ENCODE measurements at places on chromosomes 7 and 10. TPM values are rescaled to one million over a fixed set of nuclear protein-coding genes. Genes with fewer than 3 reads are reported as not detected.

GRCh38 chr7:2029211-2029905 is 203.4 kb downstream of the MAD1L1 start:
- no peak for ATAC-seq

DNA sequence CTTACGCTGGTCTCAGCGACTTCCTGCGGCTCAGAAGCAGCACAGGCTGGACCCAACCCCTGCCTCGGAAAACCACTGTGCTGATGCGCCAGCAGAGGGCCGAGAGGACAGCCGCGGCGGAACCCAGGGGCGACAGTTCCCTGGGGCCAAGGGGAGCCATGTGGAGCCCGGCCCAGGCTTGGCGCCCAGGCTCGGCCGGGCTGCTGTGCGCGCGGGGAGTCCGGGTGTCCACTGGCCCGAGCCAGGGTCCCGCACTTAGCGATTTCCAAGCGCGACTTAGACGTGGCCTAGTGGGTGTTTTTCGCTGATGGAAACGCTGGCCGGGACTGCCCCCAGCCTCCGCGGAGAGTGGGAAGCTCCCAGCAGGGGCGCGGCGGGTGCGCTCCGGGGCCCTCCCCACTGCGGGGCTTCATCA is 18.6 kb upstream of the ZNF32 start:
- peak; percentile 30 for ATAC-seq

- peak; percentile 50 for ATAC-seq
These were observed 59.9 kb downstream of the BMPER start for GRCh38 chr7:33965183-33965744.

DNA sequence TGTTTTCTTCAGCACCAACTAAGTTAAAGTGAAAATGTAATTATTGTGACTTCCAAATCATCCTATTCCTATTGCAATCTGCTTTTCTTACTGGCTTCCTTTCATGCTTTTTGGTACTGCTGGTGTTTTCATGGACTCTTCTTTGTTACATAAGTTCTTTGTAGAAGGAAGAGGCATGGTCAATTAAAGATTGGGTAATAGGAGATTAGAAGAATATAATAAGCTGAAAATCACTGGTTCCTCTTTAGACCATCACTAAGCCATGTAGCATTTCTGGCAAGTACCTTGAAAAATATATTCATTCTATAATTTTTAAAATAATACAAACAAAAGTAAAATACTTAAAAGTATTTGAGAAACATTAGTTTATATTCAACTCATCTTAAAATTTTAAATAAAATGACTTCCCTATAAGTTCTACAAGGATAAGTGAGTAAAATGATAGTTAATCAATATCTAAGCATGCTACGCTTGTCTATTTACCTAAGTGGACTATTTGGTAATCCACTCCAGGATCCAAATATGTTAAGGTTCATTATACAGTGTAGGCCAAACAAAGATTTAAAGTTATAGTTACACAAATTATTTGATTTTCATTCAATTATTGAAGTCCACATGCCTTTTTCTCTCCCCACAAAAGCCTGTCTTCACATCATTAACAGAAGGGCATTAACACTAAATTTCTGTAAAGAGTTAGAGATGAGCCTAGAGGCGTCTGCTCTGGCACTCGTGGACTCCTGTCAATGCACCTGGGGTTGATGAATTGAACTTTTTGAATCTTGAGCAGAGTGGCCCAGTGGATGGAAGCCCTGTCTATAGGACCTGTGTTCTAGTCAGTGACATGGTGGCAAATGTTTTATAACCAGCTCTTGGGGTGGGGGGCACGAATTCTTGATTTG is 408.1 kb downstream of the INHBA start:
- ATAC-seq: no peak

- no peak for ATAC-seq
These were observed 9.9 kb downstream of the JAZF1 start for GRCh38 chr7:28170701-28171100.

- no peak for ATAC-seq
These were observed 105.6 kb upstream of the HABP2 start for GRCh38 chr10:113447278-113447677.

DNA sequence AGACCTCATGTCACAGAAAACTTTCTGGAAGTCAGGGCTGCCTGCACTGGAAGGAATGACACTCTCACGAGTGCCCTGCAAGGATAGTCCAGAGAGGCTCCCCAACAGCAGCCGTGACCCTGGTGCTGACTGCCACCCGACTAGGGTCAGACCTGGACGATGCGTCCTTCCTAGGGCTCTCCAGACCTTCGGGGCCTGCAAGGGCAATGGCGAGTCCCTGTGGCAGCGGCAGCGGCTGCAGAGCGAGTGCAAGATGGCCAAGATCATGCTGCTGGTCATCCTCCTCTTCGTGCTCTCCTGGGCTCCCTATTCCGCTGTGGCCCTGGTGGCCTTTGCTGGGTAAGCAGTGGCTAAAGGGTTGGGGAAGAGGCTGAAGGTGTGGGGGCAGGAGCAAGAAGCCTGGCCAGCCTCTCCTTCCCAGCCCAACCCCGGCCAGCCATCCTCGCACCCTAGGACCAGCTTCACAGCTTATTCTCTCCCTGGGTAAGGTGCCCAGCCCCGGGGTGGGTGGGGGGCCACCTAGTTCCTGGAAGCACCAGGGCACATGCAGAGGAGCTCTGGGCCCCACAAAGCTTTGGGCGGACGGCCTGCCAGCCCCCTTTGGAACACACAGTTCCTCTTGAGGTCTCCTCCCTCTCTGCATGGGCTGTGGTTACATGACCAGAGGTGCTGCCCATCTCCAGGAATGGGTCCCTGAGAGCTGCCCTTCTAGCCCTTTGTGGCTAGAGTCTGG is 5.5 kb downstream of the OPN4 start:
- ATAC-seq: no peak

DNA sequence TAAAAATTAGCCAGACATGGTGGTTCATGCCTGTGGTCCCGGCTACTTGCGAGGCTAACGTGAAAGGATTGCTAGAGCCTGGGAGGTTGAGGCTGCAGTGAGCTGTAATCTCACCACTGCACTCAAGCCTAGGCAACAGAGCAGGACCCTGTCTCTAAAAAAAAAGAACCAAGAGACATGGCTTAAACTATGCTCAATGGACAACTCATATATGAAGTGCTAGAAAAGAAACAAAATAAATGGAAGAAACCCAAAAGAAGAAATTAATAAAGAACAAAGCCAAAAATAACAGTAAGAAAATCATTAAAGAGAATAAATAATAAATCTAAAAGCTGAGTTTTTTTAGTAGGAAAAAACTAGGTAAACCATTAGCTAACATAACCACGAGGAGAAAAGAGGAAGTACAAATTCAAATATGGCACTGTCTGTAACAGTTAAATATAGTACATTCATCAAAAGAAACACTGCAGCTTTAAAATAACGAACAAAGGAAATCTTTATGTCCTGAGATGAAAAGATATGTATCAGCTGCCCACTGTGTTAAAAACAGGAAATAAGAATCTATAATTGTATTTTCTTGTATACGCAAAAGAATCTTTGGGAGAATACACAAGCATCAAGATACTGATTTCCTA is 48.7 kb downstream of the UPF2 start:
- ATAC-seq: no peak

DNA sequence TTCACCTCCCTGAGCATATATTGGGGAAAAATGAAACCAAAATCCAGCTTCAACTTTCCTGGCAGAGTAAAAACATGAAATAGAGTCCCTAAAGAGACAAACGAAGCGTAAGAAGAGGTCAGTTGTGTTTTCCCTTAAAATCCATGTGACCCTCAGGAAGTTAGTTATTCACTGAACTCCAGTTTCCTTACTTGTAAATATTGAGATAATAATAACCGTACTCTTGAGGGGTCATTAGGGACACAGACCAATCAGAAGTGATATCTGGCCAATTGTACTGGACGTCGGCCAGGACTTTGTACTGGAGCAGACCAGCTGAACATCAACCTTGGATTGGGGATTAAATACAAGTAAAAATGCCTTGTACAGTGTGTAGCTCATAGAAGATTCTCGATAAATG is 167.0 kb downstream of the GATA3 start:
- no peak for ATAC-seq

DNA sequence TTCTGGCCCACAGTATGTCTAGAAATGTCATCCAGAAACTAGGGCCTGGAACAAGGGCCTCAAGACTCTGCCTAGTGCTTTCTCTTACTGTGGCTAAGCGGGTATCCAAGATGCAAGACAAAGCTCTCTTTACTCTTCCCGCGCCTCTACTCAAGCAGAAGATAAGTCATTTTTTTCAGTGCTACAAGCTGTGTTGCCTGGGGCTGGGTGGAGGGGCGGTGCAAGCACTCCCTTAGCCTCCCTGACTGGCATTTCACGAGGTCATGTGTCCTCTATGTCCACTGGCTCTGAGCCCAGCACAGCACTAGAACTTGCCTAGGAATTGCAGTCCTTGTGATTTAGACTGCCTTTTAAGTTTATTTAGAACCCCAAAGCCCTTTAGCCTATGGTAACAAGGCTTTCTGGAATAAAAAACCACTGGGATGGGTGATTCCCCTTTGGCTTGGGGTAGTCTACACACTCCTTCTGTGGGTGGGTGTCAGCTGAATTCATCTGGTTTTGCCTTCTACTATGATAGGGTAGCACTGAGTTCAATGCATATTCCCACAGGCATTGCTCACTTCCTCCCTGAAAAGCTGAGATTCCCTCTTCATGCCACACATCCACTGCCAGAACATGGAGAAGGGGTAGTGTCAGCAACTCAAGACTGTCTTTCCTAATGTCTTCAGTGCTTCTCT is 371.8 kb upstream of the KCND2 start:
- no peak for ATAC-seq

DNA sequence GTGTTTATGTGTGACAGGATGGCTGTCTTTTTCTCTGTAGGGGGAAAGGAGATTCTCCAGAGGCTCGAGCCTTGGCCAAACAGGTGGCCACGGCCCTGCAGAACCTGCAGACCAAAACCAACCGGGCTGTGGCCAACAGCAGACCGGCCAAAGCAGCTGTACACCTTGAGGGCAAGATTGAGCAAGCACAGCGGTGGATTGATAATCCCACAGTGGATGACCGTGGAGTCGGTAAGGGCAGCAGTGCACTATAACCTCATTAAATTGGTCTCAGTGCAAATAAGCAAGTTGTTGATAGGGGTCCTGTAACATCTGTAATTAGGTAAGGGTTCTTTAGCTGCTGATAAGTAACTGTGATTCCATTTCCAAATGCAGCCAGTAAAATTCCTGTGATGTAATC is 56.4 kb downstream of the AP3M1 start:
- no peak for ATAC-seq

DNA sequence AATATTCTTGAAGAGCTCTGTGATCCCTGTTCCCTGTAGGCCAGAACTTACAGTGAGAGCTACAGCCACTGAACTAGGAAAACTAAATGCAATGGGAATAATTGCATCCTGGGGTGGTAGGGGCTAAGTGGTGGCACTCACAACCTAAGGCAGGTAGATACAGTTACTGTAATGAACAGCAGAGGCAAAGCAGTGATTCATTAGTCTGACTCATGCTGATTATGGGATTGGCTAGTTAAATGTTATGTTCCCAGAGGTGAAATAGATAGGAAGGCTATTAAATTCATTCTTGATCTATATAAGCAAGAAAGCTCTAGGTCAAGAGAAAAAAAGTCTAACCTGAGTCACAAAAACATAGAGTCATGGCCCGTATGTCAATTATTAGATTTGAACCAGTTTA is 173.1 kb upstream of the MALRD1 start:
- ATAC-seq: no peak

GRCh38 chr10:60570272-60570865 is 180.7 kb upstream of the ANK3 start:
- no peak for ATAC-seq

- no peak for ATAC-seq
These were observed 88.1 kb downstream of the VOPP1 start for GRCh38 chr7:55484241-55484640.

GRCh38 chr10:71218046-71218650 is 5.8 kb downstream of the UNC5B start:
- no peak for ATAC-seq

DNA sequence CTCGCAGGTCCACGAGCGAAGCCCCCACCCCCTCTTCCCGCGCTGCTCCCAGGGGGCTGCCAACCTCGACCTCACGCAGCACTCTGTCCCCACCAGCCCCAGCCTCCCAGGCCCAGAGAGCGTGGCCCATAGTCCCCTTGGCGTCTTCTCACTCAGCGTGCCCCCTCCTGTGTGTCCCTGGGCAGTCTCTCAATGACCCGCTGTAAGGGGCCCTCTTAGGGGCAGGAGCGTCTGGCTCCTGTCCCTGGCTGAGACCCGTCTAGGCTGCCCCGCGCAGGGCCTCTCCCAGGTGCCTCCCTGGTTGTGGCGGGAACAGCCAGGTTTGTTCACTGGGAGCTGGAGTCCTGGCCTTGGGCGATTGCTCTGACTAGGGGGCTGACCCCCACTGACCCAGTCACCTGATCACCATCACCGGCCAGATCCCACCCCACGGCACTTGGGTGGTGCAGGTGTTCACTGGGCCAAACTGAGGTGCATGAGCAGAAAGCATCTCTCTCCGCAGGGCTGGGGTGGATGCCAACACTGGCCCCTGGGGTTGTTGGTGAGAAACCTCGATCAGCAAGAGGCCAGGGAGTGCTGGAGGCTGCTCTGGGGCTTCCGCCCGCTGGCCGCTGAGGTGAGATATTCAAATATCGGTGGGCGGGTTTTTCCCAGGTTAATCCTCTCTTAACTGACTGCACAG is 12.6 kb upstream of the WDFY4 start:
- ATAC-seq: no peak

GRCh38 chr7:117118579-117119180 is 165.4 kb downstream of the ST7 start:
- ATAC-seq: no peak

GRCh38 chr10:121615836-121616235 is 17.6 kb upstream of the FGFR2 start:
- ATAC-seq: no peak

GRCh38 chr10:42896735-42897134 is 114.1 kb downstream of the BMS1 start:
- no peak for ATAC-seq

DNA sequence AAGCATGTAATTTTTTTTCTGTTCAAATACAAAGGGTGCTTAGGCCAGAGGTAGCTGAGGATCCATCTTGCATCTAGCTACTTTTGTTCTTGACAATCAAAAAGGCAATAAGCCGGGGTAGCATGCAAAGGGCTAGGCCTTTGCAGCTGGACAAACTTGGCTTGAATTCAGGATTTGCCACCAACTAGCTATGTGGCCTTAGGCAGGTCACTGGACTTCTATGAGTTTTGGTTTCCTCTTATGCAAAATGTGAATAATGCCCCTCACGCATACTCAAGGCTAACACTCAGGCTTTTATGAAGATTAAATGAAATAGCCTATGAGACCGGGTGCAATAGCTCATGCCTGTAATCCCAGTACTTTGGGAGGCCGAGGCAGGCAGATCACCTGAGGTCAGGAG is 19.3 kb downstream of the GFRA1 start:
- ATAC-seq: no peak

GRCh38 chr10:70816220-70816894 is 609 bp downstream of the SGPL1 start:
- ATAC-seq: peak; percentile 80

Gene EBF3
- 4.9 TPM for total RNA-seq

Gene PTPRE
- 9.6 TPM for total RNA-seq

Gene LEP
- total RNA-seq: 6.6 TPM

Gene GNAT3
- total RNA-seq: not detected

Gene FERD3L
- not detected for total RNA-seq

Gene CPA1
- not detected for total RNA-seq

Gene MINPP1
- total RNA-seq: 20.1 TPM

Gene ASB4
- total RNA-seq: not detected

Gene OR2A7
- 0.47 TPM for total RNA-seq

Gene IGF2BP3
- total RNA-seq: not detected

Gene GLI3
- total RNA-seq: 16.0 TPM

Gene HTR5A
- total RNA-seq: not detected

Gene AGAP9
- total RNA-seq: 1.6 TPM
